Heart left ventricle (tissue), 16 donors: ENCODE measurements at places on chromosomes 3 and 15. TPM values are rescaled to one million over a fixed set of nuclear protein-coding genes. Genes with fewer than 3 reads are reported as not detected.

Gene KNG1
- 0.37 TPM for total RNA-seq

Gene GNAT1
- total RNA-seq: not detected

Gene CPLX3
- 2.5 TPM for total RNA-seq

Gene SLC27A2
- not detected for total RNA-seq

Gene C3orf20
- total RNA-seq: 0.21 TPM

Gene FSD2
- total RNA-seq: 66.0 TPM

Gene PYDC2
- total RNA-seq: not detected

Gene RETNLB
- not detected for total RNA-seq

Gene ZNF385D
- total RNA-seq: 17.4 TPM

Gene PRTG
- 1.2 TPM for total RNA-seq

Gene CAND2
- total RNA-seq: 87.5 TPM

Gene NUP210
- 2.6 TPM for total RNA-seq

Gene P2RY13
- total RNA-seq: 0.38 TPM

Gene CCDC39
- total RNA-seq: not detected

Gene SLC49A4
- 14.4 TPM for total RNA-seq

Gene CRABP1
- total RNA-seq: not detected

Gene PLSCR4
- 14.8 TPM for total RNA-seq

Gene FEM1B
- 81.7 TPM for total RNA-seq

Gene CPOX
- total RNA-seq: 7.7 TPM

Gene ARL14
- total RNA-seq: not detected

Gene ZNF609
- total RNA-seq: 24.0 TPM

Gene TMEM108
- total RNA-seq: 0.73 TPM

Gene PLCH1
- total RNA-seq: 0.09 TPM

Gene ACAD11
- 32.1 TPM for total RNA-seq

Gene RGMA
- 10.2 TPM for total RNA-seq

Gene PPP4R2
- 65.8 TPM for total RNA-seq

Gene SMCO1
- total RNA-seq: 20.2 TPM

Gene PRR20G
- not detected for total RNA-seq

Gene KLHL6
- total RNA-seq: 8.1 TPM

Gene PDIA3
- 175 TPM for total RNA-seq

Gene RASL12
- 20.8 TPM for total RNA-seq

Gene TF
- total RNA-seq: 0.86 TPM

Gene PPP2R3A
- total RNA-seq: 48.5 TPM

Gene CSTA
- 0.33 TPM for total RNA-seq

Gene ALS2CL
- total RNA-seq: 23.1 TPM

Gene SAXO2
- total RNA-seq: 2.8 TPM

Gene GXYLT2
- total RNA-seq: 12.7 TPM

Gene NR2E3
- total RNA-seq: not detected

Gene KBTBD13
- total RNA-seq: 4.1 TPM

Gene GABRG3
- total RNA-seq: not detected
